ENCODE measurements at places on chromosomes 3 and 15. TPM values are rescaled to one million over a fixed set of nuclear protein-coding genes. Genes with fewer than 3 reads are reported as not detected.

- DNase-seq, result no peak
Measured at GRCh38 chr3:140323561-140323960, 354.3 kb upstream of the TRIM42 start.

SCAANT1 gene
- not detected for total RNA-seq

ECE2 gene
- total RNA-seq, result not detected

GRCh38 chr3:178420033-178420432 lies 116.2 kb upstream of the KCNMB2 start:
- no peak for DNase-seq

- DNase-seq, result no peak
Measured at GRCh38 chr3:27253391-27253790, 115.8 kb downstream of the NEK10 start.

DNA sequence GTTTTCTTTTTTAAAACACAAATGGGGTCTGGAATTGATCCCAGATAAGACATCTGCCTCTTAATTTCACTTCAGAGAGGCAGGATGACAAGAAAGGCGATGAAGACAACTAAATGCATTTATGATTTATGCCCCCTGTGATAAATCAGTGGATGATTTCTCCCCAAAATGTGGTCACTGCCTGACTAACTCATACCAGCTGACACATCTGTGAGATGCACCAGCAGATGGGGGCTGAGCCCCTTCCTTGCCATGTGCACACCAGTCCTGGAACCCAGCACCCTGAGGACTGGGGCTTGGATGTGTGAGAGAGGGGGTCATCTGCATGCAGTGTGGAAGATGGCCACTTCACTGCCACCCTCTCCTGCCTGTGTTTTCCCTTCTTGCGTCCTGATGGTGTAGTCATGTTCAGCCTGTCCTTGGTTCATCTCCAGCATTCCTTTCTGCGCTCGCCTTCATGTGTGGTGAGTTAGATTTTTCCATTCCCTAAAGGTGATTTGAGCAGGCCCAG lies 264.3 kb downstream of the LRTM1 start:
- no peak for DNase-seq

RBP2 gene
- not detected for total RNA-seq

DNA sequence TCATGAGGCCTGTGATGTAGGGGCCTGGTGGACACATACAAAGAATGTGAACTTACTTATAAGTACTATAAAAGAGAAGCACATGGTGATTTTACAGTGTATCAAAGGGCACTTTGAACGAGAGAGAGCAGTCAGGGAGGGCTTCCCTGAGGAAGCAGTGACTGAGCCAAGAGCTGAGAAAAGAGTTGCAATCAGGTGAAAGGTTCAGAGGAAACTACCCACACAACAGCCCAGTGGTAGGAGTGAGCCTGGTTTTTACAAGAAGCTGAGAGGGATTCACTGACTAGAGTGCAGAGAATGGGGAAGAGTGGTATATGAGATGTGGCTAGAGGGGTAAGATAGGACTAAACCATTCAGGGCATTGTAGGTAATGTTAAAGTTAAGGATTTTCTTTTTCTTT lies 57.1 kb downstream of the CALML4 start:
- no peak for DNase-seq

GRCh38 chr3:172635588-172635987 lies 75.3 kb downstream of the NCEH1 start:
- DNase-seq, result peak; percentile 40

GRCh38 chr3:66572090-66572675 lies 71.4 kb upstream of the LRIG1 start:
- DNase-seq, result no peak

XCR1 gene
- total RNA-seq, result not detected

DNA sequence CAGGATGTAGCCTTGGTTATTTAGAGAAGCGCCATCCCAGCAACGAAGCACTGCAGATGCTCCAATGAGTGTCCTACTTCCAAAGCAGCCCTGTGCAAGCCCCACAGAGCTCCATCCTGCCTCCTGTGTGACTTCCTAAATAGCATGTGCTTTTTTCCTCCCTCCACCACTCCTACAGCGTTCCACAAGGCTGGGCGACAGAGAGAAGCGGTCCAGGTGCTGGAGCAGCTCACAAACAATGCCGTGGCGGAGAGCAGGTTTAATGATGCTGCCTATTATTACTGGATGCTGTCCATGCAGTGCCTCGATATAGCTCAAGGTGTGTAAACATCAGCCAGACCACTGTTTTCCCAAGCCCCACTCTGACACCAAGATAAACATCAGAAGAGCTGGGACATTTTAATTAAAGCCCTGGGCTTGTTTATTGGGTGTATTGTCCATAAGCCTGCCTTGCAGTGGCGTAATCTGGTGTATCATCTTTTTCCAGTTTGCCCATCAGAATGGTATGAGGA lies 22.2 kb upstream of the RHO start:
- DNase-seq, result no peak

DNA sequence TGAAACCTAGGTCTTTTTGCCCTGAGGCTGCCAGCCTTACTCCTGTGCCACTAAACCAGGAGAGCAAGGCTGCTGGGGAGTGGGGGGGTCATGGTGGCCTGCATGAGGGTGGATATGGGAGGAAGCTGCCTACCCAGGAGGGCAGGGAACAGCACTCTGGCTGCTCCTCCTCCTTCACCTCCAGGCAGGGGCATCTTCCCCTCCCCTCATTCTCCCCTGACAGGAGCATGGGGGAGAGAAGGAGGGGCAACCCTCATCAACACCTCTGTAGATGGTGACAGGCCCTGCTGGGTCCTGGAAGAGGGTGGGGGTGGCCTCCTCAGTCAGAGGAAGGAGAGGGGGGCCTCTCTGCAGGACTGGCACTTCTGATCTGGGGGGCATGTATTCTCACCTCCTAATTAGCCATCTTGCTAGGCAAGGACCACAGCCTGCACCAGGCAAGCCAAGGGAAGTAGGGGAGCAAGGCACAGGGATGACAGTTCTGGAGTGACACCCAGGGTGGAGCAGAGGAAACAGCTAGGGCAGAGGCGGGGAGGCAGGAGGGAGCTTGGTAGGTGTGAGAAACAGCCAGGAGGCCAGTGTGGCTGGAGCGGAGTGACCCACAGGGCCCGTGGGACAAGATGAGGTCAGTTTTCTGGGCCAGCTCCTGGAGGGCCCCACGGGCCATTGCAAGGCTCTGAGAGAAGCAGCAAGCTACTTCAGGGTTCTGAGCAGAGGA lies 4.9 kb downstream of the CCDC33 start:
- DNase-seq, result no peak

ZNF662 gene
- total RNA-seq, result not detected

DNA sequence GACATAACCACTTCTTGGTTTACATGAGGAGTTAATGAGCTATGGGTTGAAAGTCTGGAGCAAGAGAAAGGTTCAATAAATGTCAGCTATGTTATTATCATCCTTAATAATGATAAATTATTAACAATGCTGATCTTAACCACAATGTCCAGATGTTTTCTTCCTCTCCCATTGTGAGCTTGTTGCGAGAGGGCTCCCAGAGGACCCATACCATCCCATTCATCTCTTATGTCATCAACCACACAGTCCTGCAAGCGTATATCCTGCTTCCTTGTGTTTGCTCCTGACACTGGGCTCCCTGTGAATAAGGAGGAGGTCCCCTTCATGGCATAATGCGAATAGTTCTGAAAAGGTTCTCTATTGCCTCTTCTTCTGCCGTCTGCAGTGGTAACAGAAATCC lies 266.8 kb downstream of the TLE3 start:
- DNase-seq, result no peak

KCNAB1 gene
- total RNA-seq, result 0.44 TPM

CLK3 gene
- total RNA-seq, result 62.8 TPM

DNA sequence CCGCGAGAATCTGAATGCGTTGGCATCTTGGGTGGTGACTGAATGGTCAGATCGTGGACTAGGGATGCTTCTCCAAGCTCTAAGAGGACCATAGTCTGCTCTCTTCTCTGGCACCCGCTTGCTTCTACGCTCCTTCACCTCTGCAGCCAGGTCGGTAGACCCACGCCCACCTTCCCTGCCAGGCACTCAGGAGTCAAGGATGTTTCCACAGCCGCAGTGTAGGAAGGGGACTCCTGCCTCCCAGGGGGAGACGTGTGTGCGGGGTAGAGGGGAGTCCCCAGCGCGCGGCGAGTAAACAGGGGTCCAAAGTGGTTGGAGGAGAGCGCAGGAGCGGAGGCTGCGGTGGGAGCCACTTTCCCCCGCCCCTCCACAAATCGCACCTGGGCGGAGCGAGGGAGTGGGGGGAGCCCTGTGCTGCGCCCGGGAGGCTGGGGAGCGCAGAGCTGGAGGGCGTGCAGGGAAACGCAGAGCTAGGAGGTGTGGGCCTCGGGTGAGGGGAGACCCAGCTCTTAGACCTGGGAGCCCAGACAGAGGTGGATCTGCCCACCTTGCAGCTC lies 1.7 kb downstream of the LRRC3B start:
- no peak for DNase-seq

ADCY5 gene
- total RNA-seq, result not detected

- peak; percentile 72 for DNase-seq
Measured at GRCh38 chr3:82087958-82088357, 326.5 kb upstream of the GBE1 start.

- DNase-seq, result no peak
Measured at GRCh38 chr15:42065033-42065432, 29.3 kb downstream of the PLA2G4D start.

GRCh38 chr3:196140224-196140623 lies 58.3 kb upstream of the TFRC start:
- no peak for DNase-seq

MAPKAPK3 gene
- total RNA-seq, result 53.9 TPM

DNA sequence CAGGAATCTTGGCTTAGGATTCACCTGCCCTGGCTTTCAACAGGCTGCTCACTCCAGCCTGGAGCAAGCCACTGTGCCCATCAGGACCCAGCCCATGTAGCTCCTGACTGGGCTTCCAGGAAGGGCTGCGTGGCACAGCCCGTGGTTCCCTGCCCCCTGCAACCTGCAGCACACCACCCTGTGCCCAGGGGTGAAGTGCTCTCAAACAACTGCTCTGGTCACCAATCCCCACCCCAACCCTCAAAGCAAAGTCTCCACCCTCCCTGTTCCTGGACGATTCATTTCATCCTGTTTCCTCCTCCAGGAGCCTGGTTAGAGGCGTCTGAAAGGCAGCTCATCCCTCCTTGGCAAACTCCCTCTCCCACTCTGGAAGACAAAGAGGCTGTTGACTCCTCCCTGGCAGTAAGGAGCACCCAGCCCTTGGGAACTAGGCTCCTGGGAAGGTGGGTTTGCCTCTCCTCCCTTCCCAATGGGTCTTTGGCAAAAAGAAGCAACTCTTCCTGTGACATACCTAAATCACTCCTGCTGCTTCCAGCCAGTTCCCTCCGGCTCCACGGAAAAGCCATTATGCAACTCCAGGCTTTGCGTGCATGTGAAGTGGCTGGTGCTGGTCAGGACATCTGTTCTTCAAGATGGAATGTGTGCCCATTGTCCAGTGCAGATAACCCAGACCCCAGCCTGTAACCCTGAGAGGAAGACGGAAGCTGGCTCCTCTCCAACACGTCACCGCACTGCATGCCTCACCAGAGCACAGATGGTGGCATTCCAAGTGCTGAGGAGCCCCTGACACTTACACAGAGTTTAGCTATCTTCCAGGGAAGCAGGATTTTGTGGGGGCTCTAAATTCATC lies 29.1 kb upstream of the VIPR1 start:
- peak; percentile 73 for DNase-seq

GRCh38 chr3:117097351-117097750 lies 387.8 kb downstream of the TUSC7 start:
- no peak for DNase-seq

DNA sequence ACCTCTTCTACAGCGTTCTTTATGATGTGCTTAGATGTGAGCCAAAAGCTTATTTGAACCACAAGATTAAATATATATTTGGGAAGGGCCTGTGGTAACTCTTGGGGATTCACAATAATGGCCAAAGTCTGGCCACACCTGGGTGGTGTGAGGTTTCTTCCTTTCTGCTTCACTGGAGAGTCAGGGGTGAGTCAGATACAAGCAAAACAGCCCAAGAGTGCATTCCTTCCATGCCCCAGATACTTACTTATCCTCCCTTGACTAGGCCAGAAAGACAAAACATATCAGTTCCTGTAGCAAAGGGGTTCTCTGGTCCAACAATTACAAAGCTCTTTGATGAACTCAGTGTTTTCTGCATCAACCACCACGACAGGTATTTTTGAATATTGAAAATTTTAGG lies 941 bp downstream of the ZBED2 start:
- DNase-seq, result peak; percentile 75

KBTBD13 gene
- not detected for total RNA-seq

DNA sequence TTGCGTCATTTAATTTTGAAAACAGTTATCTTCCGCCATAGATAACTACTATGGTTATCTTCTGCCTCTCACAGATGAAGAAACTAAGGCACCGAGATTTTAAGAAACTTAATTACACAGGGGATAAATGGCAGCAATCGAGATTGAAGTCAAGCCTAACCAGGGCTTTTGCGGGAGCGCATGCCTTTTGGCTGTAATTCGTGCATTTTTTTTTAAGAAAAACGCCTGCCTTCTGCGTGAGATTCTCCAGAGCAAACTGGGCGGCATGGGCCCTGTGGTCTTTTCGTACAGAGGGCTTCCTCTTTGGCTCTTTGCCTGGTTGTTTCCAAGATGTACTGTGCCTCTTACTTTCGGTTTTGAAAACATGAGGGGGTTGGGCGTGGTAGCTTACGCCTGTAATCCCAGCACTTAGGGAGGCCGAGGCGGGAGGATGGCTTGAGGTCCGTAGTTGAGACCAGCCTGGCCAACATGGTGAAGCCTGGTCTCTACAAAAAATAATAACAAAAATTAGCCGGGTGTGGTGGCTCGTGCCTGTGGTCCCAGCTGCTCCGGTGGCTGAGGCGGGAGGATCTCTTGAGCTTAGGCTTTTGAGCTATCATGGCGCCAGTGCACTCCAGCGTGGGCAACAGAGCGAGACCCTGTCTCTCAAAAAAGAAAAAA lies 1.2 kb downstream of the B2M start:
- DNase-seq, result peak; percentile 84

DNA sequence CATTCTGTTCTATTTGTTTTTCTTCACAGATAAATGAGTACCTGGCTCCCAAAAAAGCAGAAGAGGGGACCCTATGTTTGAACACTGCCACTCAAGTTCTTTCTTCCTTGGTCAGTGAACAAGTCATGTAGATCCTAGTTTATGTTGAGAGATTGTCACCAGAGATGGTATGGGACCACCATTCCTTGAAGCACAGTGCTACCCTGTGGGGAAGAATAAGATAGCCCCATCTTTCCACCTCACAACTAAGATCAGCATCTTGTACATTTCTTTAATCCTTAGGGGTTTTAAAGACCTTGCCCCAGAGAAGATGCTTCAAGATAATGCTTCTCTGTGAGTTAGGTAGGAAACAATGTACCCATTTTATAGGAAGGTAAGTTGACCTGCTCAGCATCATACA lies 233.5 kb upstream of the WNT5A start:
- DNase-seq, result peak; percentile 8

RTP3 gene
- total RNA-seq, result not detected

CCNB2 gene
- 25.7 TPM for total RNA-seq

KLHL40 gene
- total RNA-seq, result not detected

DNA sequence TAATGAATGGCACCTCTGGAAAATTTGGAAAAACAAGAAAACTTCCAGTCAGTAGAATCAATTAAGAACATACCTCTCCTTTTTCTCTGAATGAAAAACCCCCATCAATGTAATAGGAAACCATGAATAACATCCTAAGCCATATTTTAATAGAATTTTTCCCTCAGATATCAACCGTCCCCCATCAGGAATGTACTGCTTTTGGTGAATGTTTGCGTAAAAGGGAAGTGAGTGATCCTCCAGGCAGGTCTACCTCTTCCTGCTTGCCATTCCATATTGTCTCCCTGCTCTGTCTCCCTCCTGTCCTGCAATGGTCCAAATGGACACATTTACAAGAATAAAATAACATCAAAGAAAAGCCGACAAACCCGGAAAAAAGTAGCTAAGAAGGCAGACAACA lies 30.8 kb downstream of the LAMP3 start:
- DNase-seq, result peak; percentile 61

GRCh38 chr15:38048001-38048455 lies 113.6 kb downstream of the TMCO5A start:
- DNase-seq, result no peak

Data from MCF 10A (cell line).